Endodermal cell (in vitro differentiated cells): ENCODE measurements at places on chromosomes 16 and 17. TPM values are rescaled to one million over a fixed set of nuclear protein-coding genes. Genes with fewer than 3 reads are reported as not detected.

The ZFP3 gene
- 0.06 to 0.09 TPM in 2 of 3 replicates, not detected in the other for total RNA-seq

The DLG4 gene
- total RNA-seq: 64.8 to 102 TPM (median 68.5 TPM) in 3 replicates

The CXCL16 gene
- total RNA-seq: 0.60 to 4.1 TPM (median 1.0 TPM) in 3 replicates

DNA sequence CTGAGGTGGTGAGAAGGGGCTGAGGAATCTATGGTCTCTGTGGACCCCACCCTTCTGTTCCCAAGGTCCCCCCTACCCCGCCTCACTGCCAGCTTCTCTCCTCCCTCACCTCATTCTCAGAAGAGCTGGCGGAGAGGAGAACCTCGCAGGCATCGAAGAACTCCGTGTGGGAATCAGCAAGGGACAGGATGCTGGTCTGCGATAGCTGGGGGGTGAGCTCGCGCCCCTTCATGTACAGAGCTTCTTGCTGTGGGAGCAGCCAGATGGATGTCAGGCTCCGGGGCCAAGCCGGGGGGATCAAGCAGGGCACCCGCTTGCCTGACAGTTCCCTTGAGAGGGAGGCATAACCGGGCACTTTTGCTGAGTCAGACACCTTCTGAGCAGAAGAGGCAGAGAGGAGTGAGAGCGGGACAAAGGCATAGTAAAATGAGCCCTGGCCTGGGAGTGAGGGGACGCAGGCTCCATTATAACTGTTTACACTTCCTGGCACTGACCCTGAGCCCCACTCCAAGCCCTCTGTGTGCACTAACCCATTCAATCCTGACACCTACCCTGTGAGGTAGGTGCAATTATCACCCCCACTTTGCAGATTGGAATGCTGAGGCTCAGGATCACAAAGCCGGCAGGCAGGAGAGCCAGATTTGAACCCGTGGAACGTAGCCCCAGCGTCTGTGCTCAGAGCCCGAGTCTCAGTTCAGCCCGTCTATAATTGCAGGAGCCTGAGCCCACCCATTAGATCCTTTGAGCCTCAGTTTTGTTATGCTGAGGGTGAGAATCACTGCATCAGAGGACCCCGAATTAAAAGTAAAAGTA lies 6.3 kb downstream of the OSBPL7 start:
- no peak overlapping the region for H3K4me3 ChIP-seq
- H3K27ac ChIP-seq: no peak overlapping the region
- H3K4me1 ChIP-seq: no peaks in the 10 kb centered on the region
- DNase-seq: no peak
- no peaks in the 10 kb centered on the region for H3K27me3 ChIP-seq
- H3K36me3 ChIP-seq: peaks cover 13% of the 10 kb centered on the region

DNA sequence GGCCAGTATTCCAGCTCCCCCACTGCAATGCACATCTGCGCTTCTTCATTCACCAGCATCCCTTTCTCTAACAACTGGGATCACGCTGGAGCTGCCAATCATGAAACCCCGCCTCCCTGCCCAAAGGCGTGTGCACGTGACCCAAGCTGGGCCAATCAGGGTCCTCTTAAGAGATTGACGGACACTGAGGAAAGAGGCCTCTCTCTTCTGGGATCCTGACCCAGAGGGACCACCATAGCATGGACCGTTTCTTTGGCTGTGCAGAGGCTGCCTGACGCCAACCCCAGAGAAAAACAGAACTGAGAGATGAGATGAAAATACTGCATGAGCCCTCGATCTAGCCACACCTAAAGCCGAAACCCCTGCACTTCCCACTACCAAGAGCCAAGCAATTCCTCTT lies 32.0 kb downstream of the COTL1 start:
- H3K27me3 ChIP-seq: no peaks in the 10 kb centered on the region
- peak overlapping the region; percentile 36 for H3K27ac ChIP-seq
- H3K36me3 ChIP-seq: peaks cover 3% of the 10 kb centered on the region

DNA sequence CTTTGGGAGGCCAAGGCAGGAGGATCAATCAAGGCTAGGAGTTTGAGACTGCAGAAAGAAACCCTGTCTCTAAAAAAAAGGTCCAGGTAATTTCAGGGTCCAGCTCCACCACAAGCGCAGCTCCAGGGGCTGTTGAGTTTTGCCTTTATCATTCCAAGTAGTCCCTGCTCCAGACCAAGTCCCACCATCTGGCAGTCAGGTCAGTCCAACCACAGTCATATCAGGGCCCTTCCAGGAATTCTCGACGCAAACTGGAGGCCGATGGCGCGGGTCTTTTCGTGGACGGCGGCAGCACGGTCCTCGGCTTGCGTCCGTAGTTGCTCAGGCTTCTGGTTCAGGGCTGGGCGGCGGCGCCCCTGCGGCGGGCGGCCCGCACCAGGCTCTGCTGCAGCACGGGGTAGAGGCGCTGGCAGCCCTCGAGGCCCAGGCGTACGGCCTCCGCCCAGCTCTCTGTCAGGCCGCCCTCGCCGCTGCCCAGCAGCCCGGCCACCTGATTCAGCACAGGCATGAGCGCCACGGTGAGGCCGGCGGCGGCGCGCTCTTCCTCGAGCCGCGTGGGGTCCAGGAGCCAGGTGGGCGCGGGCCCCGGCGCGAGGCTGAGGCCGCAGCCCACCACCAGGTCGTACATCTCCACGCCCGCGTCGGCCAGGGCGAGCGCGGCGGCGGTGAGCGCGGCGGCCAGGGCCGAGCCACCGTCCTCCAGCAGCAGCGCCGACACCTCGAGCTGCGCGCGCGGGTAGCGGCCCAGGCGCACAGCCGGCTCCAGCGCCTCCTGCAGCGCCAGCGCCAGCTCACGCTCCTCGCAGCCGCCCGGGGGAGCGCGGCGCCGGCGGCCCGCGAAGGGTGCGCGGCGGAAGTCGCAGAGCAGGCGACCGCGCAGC lies 752 bp downstream of the EXOSC6 start:
- H3K4me3 ChIP-seq: peak overlapping the region; percentile 84
- DNase-seq: peak; percentile 78
- no peaks in the 10 kb centered on the region for H3K27me3 ChIP-seq
- no peaks in the 10 kb centered on the region for H3K4me1 ChIP-seq

DNA sequence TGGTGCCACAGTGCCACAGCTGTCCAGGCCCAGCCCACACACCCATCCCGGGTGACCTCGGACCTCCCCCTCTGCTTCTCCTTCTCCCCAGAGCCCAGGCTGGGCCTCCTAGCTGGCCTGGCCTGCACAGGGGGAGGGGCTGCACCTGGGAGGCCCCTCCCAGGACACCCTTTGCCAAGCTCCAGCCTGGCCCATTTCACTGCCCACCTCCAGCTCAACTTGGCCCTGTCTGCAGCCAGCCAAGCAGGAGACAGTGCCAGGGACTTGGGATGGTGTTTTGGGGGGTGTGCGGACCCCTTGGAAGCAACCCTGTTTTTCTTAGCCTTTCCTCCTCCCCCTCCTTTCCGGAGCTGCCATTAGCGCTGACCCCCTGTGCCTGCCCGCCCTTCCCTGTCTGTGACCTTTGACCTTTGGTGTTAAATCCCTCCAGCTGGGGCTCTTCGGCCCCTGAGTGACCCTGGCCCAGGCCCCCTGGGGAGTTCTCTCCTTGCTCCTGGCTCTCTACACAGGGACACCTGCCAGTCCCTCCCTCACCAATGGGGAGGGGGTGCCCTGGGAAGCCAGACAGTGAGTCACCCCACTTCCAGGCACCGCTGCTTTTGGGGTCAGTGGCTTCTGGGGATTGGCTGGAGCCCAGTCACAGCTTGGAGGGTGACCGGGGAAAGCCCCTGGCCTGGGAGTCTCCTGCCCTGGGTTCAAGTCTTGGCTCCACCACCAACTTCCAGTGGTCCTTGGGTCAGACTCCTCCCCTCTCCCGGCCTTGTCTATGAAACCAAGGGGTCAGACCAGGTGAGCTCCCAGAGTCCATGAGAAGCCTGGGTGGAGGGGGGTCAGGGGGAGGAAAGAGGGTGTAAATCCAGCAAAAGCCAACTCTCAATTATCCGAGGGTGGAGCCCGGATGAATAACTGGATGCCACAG lies 1.9 kb downstream of the GLIS2 start:
- no peak overlapping the region for H3K4me3 ChIP-seq
- no peaks in the 10 kb centered on the region for H3K36me3 ChIP-seq
- H3K27me3 ChIP-seq: peaks cover 21% of the 10 kb centered on the region
- DNase-seq: peak; percentile 51
- peaks cover 17% of the 10 kb centered on the region for H3K4me1 ChIP-seq

DNA sequence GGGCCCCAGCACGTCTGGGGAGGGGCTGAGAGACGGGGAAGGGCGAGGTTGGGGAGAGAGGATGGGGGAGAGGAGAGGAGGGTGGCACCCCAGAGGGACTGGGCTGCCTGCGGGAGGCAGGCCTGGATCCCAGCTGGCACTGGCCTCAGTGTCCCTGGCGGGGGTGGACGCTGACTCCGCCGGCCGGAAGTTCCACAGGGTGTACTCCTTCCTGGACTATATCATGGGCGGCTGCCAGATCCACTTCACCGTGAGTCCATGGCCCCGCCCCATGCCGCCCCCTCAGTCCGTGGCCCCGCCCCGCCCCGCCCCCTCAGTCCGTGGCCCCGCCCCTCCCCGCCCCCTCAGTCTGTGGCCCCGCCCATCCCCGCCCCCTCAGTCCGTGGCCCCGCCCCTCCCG lies 11.3 kb downstream of the CPNE7 start:
- no peak overlapping the region for H3K4me3 ChIP-seq
- no peaks in the 10 kb centered on the region for H3K4me1 ChIP-seq
- no peak for DNase-seq
- no peaks in the 10 kb centered on the region for H3K36me3 ChIP-seq
- no peaks in the 10 kb centered on the region for H3K27me3 ChIP-seq
- no peak overlapping the region for H3K27ac ChIP-seq

GRCh38 chr17:28093999-28094716 lies 51.7 kb downstream of the NLK start:
- no peak overlapping the region for H3K4me3 ChIP-seq
- H3K27ac ChIP-seq: no peak overlapping the region
- H3K4me1 ChIP-seq: no peaks in the 10 kb centered on the region
- no peaks in the 10 kb centered on the region for H3K36me3 ChIP-seq

DNA sequence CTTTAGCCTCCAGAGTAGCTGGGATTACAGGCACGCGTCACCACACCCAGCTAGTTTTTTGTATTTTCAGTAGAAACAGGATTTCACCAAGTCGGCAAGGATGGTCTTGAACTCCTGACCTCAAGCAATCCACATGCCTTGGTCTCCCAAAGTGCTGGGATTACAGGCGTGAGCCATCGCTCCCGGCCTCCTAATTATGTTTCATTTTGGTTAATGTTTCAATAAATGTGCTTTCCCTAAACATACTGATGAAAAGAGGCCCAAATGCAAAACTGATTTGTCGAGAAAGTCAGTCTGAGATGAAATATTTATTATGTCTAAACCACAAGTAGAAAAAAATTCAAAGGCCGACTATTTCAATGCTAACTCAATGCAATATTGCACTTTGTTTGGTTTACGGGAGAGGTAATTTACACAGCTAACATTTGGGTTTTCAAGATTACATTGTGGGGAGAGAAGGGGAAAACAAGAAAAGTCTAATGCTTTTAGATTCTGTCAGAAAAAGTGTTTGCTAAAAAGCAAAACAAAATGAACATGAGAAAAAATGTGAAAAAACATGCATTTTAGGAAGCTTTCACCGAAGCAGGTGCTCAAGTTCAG lies 9.8 kb downstream of the STAT3 start:
- DNase-seq: no peak
- peaks cover 60% of the 10 kb centered on the region for H3K27me3 ChIP-seq
- no peaks in the 10 kb centered on the region for H3K4me1 ChIP-seq
- no peak overlapping the region for H3K27ac ChIP-seq

DNA sequence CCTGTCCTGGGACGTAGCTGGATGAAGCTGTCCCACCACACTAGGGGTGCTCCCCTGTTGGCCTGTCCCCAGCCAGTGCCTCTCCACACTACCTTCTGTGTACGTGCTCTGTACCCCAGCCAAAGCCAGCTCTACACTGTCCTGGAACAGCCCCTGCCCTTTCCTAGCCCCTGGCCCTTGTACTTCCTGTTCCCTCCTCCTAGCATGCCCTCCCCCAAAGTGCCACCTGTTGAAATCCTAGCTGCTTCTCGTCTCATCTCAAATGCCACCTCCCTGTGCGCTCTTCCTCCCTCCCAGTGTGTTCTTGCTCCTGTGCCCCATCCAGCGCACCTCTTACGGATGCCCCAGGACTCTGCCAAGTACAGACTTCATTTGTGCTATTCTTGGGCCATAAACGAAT lies 33.5 kb downstream of the IRX3 start:
- H3K36me3 ChIP-seq: no peaks in the 10 kb centered on the region
- DNase-seq: no peak
- no peak overlapping the region for H3K27ac ChIP-seq
- H3K27me3 ChIP-seq: no peaks in the 10 kb centered on the region

DNA sequence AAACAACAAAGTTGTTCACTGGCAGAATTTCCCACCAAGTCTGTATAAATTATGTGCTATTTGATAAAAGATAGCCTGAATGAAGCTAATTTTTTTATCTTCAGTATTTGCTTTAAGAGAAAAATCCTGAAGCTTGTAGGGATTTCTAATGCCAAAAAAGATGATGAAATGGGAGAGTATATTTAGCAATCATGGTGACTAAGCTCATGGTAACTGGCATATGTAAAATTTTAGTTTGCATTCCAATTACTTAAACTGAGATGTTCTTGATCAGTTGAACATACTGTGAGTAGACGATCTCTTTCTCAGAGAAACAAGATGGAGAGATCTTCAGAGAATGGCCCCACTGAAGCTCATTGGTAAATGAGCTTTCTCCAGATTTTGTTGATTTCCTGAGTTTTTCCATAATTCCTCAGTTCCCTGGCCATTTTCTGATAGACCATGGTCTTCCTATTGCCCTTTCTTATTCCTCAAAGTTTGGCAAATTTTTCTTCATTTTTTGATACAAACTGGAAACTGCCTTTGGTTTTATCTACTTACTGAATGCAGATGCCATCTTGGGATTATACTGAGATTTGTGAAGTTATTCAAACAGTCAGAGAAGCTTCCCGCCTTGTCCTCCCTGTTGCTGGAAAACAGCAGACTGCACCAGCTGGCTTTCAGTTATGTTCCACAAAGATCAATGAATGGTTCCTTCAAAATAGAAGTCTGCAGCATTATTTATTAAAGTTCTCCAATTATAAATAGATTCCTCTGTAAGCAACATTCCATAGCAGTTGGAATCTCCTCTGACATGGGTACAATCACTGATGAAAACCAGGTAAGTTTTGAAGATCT lies 68.3 kb upstream of the ALOX12 start:
- H3K4me1 ChIP-seq: no peaks in the 10 kb centered on the region
- H3K27me3 ChIP-seq: peaks cover 61% of the 10 kb centered on the region
- DNase-seq: no peak
- no peak overlapping the region for H3K27ac ChIP-seq
- no peaks in the 10 kb centered on the region for H3K36me3 ChIP-seq

- no peaks in the 10 kb centered on the region for H3K36me3 ChIP-seq
- no peak for DNase-seq
- H3K4me1 ChIP-seq: peaks cover 9% of the 10 kb centered on the region
- no peaks in the 10 kb centered on the region for H3K27me3 ChIP-seq
- H3K4me3 ChIP-seq: no peak overlapping the region
Measured at GRCh38 chr17:81405411-81405872, 10.2 kb downstream of the BAHCC1 start.

DNA sequence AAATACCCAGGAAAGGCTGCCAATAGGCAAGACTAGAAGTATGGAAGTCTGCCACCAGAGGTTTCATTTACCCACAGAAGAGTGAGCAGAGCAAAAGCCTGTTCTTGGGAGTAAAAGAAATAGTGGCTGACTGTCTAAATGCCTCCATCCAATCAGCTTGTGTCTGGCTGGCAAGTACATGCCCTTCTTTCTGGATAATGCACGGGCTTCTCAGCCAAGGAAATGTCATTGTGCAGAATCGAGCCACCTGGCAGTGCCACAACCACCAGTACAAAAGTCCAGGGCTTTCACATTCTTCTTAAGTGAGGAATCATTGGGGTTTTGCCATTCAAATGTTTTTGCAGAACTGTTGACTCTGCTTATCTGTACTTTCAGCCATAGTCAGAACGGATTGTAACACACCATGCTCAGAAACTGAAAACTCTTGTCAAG lies 10.1 kb upstream of the ERCC4 start:
- no peaks in the 10 kb centered on the region for H3K4me1 ChIP-seq
- DNase-seq: no peak
- no peak overlapping the region for H3K27ac ChIP-seq
- H3K4me3 ChIP-seq: no peak overlapping the region
- no peaks in the 10 kb centered on the region for H3K27me3 ChIP-seq
